ENCODE measurements at places on chromosomes 16 and 17.

GRCh38 chr17:17675925-17676534, 5.2 kb upstream of the RAI1 start:
- no peak for DNase-seq

- no peak for DNase-seq
These were observed 282.9 kb downstream of the RBFOX1 start for GRCh38 chr16:7615565-7615964.

DNA sequence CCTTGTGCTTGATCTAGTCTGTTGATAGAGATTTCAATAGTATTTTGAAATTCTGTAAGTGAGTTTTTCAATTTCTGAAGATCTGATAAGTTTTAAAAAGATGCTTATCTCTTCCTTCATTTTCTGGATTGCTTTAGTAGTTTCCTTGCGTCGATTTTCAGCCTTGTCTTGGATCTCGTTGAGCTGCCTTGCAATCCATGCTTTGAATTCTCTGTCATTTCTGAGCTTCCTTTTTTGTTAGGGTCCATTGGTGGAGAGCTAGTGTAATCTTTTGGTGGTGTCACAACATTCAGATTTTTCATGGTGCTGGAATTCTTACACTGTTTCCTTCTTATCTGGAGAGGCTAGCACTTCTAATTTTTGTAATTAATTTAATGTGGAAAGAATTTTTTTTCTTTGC, 61.1 kb downstream of the SLFN11 start:
- DNase-seq = no peak

- DNase-seq = no peak
These were observed 98.1 kb upstream of the AXIN2 start for GRCh38 chr17:65659512-65659911.

- DNase-seq = no peak
These were observed 29.5 kb downstream of the PLCD3 start for GRCh38 chr17:45102856-45103255.

DNA sequence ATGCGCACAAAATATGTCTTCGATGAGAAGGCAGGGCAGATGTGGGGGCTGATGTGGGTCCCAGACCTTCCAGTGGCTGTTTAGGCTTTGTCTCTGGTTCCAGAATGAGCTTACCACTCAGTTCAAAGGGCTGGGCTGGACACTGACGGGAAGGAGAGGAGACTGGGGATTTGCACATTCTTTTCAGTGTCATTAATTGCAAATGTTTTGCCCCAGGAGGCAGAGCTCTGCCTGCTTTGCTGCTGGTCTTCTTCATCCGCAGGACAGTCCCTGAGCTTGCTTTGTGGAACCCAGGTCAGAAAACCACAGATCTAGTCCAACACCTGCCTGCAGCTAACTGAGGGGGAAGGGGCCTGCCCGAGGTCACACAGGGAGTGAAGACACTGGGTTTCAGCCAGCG, 20.9 kb downstream of the KCNG4 start:
- DNase-seq = no peak

GRCh38 chr17:76272541-76273444, 7.6 kb downstream of the UBALD2 start:
- DNase-seq = peak; percentile 81

- no peak for DNase-seq
These were observed 125.5 kb downstream of the BRIP1 start for GRCh38 chr17:61737820-61738219.

GRCh38 chr16:76634847-76635697, 357.9 kb downstream of the CNTNAP4 start:
- no peak for DNase-seq

DNA sequence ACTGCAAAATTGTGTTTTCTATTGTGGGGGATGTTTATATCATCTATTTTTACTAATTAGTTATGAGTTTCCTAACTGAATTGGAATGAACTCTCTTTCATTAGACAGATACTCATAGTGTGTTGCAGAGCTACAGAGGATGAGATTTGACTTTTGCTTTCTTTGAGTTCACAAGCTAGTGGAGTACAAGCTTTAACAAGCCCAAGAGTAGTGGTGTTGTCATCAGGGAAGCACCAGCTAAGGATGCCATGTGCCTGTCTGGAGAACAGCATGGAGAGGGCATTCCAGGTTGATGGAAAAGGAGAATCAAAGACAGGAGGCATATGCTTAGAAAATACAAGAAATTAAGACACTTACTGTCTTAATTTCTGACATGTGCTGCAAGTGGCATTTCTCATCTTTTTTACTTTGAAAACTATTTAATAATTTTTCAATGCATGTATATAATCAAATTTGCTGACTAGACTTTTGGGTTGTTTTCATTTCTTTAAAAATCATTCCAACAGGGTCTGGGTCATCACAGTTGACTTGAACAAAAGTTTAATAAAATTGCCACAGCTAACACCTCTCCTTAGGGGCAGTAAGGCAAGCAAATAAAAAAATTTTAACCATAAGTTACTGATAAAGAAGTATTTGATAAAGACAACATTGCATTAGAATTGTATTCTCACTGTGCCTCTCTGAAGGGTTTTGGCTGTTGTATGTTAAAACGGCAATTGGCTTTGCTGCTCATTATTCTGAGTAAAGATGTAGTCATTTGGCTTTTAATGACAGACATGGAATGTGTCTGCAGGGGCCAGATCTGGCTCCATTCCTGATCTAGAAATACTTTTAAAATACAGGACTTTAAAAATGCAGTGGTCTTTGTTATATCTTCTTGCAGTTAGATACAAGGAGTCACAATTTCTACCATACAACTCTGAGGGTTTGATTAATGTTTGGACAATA, 323.7 kb upstream of the CDH11 start:
- no peak for DNase-seq

DNA sequence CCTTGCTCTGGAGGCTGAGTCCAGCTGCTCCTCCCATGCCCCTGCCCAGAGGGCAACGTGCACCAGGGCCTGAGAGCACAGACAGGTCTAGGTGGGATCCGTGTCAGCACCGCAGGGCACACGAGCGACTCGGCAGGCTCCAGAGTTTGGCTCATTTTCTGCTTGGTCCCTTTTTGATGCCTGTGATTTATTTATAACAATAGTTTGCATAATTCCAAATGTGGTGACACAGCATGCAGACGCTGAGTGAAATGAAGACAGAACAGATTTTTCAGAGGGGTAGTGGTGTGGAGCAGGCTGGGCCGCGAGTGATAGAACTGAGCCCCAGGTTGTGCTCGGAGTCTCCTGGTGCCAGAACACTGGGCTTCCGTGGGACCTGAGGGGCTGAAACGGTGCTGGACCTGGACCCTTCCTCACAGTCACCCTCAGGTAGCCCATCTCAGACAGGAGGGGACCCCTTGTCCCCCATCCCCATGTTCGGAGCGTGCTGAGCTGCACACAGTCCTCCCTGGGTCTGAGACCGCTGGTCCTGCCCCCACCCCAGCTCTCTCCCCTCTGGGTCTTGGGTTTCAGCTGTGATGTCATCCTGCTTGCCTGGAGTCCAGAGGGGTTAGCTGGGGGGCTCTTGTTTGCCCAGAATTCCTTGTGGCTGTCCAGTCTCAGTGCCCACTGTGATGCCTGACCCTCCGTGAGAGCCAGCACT, 95.9 kb downstream of the METRNL start:
- no peak for DNase-seq

DNA sequence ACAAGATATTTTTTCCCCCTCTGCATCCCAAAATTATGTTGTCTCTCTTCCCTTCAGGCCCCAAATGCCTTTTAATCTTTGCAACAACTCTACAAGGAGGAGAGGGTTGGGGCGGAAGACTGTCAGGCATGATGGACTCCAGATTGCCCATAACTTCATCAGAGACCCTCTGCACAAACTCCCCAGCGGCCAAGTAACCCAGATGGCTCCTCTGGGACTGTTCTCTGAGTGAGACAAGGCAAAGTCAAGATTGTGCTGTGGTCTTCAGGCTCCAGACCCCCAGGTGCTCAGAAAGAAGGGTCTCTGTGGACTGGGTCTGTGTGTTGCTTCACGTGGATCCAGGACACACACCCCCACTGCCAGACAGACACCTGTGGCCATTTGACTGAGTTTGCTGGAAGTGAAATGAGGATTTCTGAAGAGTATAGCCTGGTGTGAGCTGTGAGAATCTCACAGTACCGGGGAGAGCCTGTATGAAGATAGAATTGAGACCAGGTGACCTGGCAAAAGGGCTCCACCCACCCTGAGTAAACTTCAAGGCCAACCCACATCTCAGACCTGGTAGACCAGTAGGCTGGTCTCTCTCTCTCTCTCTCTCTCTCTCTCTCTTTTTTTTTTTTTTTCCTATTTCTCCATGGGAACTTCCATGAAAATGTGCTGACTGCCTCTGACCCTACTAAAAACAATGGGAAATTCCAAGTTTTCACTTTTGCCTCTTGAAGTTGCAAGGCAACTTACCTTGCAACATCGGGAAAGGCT, 354.1 kb downstream of the SOX9 start:
- DNase-seq = no peak

- no peak for DNase-seq
These were observed 373.1 kb upstream of the XYLT1 start for GRCh38 chr16:17843905-17844304.

DNA sequence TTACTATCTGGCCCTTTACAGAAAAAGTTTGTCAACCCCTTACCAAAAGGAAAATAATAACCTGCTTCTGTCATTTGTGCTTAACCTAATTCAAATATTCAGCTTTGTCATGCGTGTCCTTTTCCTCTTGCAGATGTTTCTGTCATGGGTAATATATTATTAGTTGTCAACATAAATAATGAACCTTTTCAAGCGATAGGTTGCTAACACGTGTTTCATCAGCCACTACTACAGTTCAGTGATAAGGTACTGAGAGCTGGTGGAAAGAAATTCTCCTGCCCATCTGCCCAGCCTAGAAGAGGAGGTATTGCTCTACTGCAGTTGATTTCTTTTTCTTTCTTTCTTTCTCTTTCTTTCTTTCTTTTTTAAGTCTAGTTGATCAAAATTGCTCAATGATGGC, 12.0 kb upstream of the SRSF1 start:
- no peak for DNase-seq

GRCh38 chr17:13550291-13550690, 51.4 kb downstream of the HS3ST3A1 start:
- no peak for DNase-seq

GRCh38 chr17:65062171-65062915, 5.8 kb upstream of the GNA13 start:
- no peak for DNase-seq

DNA sequence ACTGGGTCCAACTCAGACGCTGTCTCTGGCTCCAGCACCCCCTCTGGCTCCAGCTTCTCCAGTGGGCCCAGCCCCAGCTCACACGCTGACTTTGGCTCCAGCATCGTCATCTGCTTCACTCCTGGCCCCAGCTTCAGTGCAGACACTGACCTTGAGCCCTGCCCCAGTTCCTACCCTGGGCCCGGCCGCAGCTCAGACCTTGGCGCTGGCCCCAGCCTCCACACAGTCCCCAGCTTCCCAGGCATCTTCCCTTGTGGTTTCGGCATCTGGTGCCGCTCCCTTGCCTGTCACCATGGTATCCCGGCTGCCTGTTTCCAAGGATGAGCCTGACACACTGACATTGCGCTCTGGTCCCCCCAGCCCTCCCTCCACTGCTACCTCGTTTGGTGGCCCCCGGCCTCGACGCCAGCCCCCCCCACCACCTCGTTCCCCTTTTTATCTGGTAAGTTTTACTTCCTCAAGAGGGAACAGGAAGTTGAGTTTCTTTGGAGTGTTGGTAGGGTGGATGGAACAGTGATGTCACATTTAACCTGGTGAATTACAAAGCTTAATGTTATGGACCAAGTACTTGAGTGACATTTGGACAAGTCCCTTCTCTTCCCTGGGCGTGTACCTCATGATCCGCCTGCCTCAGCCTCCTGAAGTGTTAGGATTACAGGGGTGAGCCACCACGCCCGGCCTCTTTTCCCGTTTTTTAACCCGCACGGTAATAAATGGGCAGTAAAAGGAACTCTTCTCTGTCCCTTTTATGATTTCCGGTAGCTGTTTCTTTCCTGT, 23.4 kb upstream of the PHKG2 start:
- no peak for DNase-seq

GRCh38 chr16:82031116-82032084, 3.7 kb upstream of the HSD17B2 start:
- no peak for DNase-seq

GRCh38 chr17:74677558-74678466, 34.9 kb downstream of the CD300LF start:
- DNase-seq = no peak

DNA sequence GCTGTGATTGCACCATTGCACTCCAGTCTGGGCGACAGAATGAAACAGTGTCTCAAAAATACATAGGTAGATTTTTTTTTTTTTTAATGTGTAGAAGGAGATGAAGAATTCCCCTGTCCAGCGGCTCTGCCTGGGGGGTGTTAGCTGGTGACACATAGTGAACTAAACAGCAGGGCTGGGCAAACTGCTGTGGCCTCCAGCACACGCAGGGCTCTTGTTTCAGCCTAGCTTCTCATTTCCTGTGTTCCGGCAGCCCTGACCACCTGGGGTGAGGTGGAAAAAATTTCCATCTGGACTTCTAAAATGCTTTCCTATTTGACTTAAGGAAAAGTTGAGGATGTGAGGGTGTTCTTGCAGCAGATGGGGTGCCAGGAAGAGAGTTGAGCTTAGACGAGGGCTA, 33.3 kb upstream of the RGS9 start:
- DNase-seq = no peak

GRCh38 chr16:23836404-23837311, 875 bp downstream of the PRKCB start:
- no peak for DNase-seq
